ENCODE measurements at places on chromosomes 1 and 21.

- DNase-seq: no peak
Measured at GRCh38 chr21:43609501-43610340, 49.6 kb downstream of the HSF2BP start.

DNA sequence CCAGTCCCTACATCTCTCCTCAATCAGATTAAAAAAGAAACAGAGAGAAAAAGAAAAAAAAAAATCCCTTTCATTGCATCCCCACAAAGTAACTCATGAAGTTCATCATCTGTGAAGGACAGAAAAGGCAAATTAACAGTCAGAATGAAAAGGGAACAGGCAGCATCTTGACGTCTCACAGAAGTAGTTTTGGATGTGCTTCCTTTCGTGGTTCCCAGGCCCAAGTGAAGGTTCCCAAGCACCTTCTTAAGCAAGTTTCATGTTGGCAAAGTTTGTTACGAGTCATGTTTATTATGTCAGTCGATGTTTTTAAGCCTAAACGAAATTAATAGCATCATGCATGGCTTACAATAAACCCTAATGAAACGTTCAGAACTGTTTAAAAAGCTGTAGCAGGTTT is 475.2 kb downstream of the SETD4 start:
- DNase-seq: no peak

DNA sequence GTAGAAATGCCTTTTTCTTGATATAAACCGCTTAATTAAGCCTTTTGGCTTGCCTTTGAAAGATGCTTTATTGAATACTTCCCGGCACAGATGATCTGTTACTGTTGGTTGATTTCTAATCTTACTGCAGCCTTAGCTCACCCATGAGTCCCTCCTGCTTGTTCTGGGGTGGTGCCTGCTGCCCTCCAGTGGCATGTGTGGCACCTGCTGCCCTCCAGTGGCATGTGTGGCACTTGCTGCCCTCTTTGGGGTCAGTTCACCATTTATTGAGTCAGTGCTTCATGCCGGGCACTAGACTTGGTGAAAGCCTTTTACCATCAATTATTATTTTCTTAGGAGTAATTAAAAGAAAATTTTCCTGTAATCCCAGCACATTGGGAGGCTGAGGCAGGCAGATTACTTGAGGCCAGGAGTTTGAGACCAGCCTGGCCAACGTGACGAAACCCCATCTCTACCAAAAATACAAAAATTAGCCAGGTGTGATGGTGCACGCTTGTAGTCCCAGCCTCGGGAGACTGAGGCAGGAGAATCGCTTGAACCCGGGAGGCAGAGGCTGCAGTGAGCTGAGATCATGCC is 54.3 kb downstream of the ADARB1 start:
- DNase-seq: peak; percentile 63

- DNase-seq: no peak
Measured at GRCh38 chr1:73859227-73859626, 338.7 kb downstream of the LRRIQ3 start.

Measured in Jurkat, Clone E6-1 (cell line).